Activated T-helper 1 cell treated with anti-CD3 and anti-CD28 coated beads, Interleukin-2, amount 50 U/mL, for 16 hours (primary cell): ENCODE measurements at places on chromosomes 7 and 10.

GRCh38 chr7:131656980-131657723 is 100.7 kb upstream of the PODXL start:
- no peak for DNase-seq

- no peak for DNase-seq
These were observed 813.0 kb downstream of the TYW1 start for GRCh38 chr7:67809586-67809985.

DNA sequence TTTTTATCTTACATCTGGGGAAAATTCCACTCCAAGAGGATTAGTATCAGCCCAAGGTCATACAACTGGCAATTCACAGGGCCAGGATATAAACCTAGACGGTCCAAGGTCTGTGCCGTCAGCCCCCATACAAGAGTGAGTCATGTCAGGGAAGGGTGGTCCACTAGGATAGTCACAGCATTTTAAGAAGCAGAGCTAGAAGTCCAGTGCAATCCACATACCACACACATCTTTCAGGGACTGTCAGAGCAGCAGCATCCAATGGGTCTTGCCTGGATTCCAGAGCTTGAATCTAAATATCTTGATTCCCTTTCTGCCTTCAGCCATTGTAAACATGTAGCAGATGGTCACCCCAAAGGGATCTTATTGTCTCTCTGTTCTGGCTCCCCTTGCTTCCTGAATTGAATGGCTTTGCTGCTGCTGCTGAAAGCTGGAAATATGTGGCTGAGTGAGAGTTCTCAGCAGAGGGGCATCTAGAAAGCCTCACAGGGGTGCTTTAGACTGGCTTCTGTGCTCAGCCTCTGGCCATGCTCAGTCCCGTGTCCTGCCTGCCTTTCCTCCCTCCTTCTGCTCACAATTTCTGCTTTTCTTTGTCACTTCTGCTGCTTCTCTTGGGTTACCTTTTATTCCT is 9.9 kb upstream of the OR6V1 start:
- no peak for DNase-seq

DNA sequence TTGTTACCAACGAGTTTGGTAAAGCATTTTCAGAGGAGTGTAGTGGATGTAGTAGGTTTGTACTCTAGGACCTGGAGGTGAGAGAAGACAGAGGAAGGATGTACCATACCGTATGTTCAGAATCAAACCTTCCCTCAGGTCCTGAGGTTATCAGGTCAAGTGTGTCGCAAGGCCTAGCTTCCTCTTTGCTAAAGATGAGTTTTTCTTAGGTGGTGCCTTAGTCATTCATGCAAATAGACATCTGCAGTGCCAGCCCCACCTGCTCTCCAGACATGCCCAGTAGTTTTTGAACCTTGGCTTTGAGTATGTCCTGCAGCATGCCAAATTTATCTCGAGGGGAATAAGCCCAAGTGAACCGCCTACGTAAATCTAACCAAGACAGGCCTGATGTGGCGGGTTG is 71.3 kb downstream of the HDAC9 start:
- no peak for DNase-seq

DNA sequence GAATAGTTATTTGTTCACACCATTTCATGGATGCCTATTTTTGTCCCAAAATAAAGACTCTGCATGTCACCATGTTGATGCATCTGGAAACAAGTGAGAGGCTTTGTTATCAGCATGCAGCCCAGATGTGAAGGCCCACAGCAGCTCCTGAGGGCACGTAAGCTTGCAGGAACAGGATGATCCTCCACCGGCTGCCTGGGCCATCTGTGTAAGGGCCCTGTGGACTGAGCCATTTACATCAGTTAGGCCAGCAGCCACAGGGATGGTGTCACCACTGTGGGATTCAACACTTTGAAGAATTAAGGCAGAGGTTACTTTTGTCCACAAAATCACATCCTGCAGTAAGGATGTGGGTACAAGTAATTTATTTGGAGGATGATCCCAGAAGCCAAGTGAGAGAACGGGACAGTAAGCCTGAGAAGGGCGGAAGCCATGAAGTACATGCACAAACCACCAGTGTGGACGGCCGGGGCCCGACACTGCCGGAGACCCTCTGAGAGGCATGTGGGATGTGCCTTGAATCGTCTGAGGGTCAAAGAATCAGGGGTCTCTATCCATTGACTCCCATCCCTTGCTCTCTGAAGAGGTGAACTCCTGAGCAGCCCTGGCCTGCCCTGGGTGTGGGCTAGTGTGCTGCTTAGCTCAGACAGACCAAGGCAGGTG is 609.7 kb downstream of the DNAJB6 start:
- no peak for DNase-seq

- no peak for DNase-seq
These were observed 100.7 kb downstream of the GRID1 start for GRCh38 chr10:86265895-86266259.

GRCh38 chr10:71766717-71767419 is 6.5 kb downstream of the VSIR start:
- no peak for DNase-seq

- no peak for DNase-seq
These were observed 131.5 kb downstream of the SORBS1 start for GRCh38 chr10:95429639-95430038.

- no peak for DNase-seq
These were observed 26.1 kb downstream of the CALML3 start for GRCh38 chr10:5550621-5551530.

- DNase-seq = no peak
These were observed 3.4 kb downstream of the TWIST1 start for GRCh38 chr7:19113855-19114550.
